Naive thymus-derived CD8-positive, alpha-beta T cell (primary cell): ENCODE measurements at places on chromosomes 7 and 10.

DNA sequence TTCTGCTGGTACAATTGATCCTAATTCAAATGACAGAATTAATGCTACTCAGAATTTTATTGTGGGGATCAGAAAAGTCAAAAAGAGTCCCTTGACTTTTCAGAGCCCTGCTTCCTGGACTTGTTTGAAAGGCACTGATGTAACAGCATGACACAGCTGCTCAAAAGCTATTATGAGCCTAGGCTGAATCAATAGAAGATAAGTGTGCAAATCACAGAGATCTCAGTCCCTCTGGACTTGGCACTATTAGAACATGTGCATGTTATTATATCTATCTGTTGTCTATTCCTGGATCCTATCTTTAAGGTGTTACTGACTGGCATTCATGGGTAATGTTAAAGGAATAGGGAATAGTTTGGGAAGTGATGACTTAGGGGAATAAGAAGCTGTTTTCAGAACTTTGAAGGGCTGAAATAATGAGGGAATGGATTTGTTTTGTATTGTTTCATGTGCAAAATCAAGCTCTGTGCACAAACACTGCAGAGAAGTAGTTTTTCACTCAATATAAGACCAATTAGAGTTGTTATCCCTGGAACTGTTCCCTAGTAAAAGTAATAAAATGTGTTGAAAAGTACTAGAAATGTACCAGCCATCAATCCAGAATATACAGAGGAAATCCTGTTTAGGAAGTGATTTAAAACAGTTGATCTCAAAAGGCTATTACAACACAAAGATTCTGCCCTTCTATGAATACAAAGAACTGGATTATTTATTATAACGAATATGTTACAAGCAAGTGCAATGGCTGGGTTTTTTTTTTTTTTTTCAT is 814.9 kb upstream of the C7orf33 start:
- no peak for DNase-seq

- DNase-seq = no peak
These were observed 96.5 kb downstream of the PFKFB3 start for GRCh38 chr10:6299234-6299633.

- no peak for DNase-seq
These were observed 96.1 kb downstream of the TPST1 start for GRCh38 chr7:66301249-66301648.

DNA sequence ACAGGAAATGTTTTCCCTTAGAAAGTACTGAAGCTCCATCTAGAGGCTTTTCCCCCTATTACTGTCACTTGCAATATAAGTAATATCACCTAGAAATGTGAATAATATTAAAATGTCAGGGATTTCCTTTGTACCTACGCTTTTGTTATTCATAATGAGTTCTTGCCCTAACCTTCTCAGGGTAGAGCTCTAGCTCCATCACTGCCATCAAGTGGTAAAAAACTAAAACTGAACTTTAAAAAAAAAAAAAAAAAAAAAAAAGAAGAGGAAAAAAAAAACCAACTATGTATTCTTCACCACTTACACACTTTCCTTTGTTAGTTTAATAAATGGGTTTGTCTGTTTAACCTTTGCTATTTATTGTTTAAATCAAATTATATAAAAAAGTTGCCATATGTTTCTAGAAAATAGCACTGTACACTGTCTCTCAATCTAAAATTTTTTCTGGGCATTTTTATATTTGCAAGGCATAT is 49.9 kb downstream of the DNAJC1 start:
- DNase-seq = no peak

DNA sequence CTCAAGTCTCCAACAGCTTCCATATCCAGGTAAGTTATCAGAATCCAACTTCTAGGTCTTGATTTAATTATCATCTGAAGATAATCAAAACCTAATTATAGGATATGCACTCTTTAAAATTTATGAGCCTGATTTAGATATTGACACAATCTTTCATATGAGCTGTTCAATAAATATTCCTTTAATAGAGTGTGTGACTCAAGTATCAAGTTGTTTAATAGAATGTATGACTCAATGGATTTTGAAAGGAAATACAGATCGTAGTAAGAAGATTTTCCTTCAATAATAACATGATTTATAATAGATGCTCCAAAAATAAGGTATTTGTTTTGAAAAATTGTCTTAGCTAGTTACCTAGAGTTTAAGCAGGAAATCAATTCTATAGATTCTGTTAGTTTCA is 97.8 kb downstream of the ABCA13 start:
- no peak for DNase-seq

- DNase-seq = no peak
These were observed 21.2 kb upstream of the UCN3 start for GRCh38 chr10:5343561-5343960.

DNA sequence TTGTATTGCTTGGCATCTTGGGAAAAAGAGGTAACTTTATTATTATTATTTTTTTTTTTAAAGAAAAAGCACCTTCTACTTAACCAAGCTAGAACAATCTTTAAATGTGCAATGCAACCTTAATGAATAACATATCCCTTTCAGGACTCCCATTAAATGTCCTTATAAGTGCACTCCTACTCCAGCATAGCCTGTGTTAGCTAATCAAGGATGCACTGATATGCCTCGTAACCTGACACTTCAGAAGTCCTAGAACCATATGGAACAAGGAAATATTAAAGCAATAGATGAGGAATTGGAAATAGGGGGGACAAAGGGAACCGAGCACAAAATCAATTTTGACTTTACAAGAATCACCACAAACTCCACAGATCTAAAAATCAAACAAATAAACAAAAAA is 522.4 kb downstream of the PARD3 start:
- no peak for DNase-seq

- no peak for DNase-seq
These were observed 757.1 kb downstream of the AUTS2 start for GRCh38 chr7:70355198-70356020.

DNA sequence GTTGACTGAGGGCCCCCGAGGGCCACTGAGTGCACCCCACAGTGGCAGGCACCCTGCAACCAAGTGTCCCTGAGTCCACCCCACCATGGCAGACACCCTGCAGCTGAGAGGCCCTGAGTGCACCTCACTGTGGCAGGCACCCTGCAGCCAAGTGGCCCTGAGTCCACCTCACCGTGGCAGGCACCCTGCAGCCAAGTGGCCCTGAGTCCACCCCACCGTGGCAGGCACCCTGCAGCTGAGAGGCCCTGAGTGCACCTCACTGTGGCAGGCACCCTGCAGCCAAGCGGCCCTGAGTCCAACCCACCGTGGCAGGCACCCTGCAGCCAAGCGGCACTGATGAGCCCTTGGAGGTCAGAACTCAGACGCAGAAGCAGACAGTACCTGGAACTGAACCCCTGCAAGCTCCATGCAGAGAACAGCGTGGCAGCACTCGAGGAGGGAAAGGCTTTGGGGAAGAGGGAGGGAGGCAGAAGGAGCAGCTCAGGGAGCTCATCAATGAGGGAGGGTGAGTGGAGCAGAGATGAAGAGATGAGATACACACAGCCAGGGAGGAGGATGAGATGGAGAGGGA is 156.5 kb downstream of the WDR37 start:
- no peak for DNase-seq
